ENCODE measurements at places on chromosomes 3 and 15.

DNA sequence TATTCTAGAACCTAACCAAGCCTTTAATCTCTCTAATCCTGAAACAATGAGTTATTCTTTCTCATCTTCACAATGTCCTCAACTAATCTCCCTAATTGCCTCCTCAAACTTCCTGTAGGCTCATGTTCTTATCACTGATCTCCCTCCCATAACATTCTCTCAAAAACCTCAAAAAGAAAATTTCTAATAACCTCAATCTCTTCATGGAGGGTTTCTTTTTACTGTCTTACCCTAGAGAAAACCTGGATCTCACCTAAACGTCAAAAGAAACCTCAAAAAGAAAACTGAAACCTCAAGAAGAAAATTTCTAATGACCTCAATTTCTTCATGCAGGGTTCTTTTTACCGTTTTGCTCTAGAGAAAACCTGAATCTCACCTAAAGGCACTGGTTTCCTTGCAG is 150.2 kb downstream of the GSK3B start:
- no peak for DNase-seq

- DNase-seq = no peak
Observed at GRCh38 chr3:131735544-131735943, 232.8 kb upstream of the MRPL3 start.

DNA sequence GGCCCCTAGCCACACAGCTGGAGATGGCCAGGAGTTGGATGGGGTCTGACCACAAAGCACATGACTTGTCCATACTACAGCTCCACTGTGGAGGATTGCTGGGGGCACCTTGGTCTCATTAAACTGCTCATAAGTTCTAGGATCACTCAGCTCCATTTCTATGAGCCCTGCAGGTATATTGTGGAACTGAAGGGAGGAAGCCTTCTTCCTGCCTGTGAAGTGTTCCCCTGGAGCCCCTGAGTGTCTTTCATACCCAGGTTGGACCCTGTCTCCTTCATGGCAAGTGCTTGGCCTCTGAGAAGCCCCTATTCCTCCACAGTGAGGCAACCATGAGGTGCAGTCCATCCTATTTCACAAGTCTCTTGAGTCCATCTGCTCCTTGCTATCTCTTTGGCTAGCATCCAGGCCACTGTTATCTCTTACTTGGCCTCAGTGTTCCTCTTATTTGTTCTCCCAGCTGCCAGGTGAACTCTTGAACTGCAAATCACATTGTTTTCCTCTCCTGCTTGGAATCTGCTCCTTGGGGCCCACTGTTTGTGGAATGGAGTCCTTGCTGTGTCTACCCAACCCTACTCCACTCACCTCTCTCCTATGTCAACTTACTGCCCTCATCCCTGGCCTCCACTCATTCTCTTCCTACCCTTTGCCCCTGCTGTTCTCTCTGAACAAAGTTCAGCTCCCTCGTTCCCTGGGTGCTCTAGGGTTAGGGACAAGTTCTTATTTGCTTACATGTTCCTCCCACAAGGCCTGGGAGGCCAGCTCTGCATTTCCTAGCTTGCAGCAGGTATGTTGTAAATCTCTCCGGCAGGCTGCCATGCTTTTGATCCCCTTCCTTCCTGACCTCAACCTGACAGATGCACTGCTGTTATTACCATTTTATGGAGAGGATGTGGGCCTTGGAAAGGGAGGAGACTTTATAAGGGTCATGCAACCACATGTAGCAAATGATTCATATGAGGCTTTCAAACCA is 1.2 kb downstream of the ACOX2 start:
- DNase-seq = peak; percentile 2

- DNase-seq = peak; percentile 89
Observed at GRCh38 chr15:60932051-60932915, 296.8 kb downstream of the RORA start.

GRCh38 chr15:81981908-81982307 is 63.9 kb downstream of the MEX3B start:
- no peak for DNase-seq

DNA sequence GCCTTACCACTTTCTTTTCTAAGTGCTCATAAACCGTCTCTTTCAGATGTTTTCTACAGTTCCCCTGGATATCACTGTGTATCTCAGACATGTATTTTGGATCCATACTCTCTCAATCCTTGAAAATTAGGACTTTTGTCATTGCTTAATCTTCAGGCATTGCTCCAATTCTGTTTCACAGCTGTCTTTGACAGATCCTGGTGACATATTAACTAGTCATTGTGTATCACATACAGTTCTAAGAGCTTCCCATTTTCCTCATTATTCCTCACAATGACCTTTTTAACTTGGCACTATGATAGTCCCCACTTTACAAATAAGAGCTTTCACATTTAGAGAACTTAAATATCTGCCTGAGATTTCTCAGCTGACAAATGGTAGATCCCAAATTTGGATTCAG is 151.7 kb downstream of the CLSTN2 start:
- DNase-seq = no peak

GRCh38 chr3:27508424-27508823 is 24.2 kb upstream of the SLC4A7 start:
- DNase-seq = no peak

- no peak for DNase-seq
Observed at GRCh38 chr3:159480046-159480445, 508.6 kb upstream of the IL12A start.

- DNase-seq = peak; percentile 71
Observed at GRCh38 chr15:67504796-67505195, 16.1 kb upstream of the C15orf61 start.

- no peak for DNase-seq
Observed at GRCh38 chr3:124786511-124787241, 56.4 kb downstream of the UMPS start.

- DNase-seq = peak; percentile 92
Observed at GRCh38 chr3:127547761-127548605, 42.5 kb downstream of the TPRA1 start.

GRCh38 chr3:170383567-170383966 is 26.1 kb downstream of the SKIL start:
- DNase-seq = peak; percentile 49

DNA sequence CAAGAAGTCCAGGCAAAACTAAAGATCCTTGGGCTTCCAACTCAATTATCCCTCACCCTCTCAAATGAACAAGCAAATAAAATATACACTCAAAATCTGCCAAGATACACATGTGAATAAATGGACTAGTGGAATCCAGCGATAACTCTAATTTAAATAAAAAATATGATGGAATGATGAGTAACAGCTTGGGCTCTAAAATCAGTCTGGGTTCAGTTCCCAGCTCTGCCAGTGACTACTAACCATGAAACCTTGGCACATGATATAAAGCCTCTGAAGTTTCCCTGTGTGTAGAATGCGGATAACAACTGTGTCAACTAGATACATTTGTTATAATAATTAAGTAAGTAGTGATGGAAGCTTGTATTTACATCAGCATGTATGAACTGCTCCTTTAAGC is 81.3 kb downstream of the CADPS start:
- no peak for DNase-seq

DNA sequence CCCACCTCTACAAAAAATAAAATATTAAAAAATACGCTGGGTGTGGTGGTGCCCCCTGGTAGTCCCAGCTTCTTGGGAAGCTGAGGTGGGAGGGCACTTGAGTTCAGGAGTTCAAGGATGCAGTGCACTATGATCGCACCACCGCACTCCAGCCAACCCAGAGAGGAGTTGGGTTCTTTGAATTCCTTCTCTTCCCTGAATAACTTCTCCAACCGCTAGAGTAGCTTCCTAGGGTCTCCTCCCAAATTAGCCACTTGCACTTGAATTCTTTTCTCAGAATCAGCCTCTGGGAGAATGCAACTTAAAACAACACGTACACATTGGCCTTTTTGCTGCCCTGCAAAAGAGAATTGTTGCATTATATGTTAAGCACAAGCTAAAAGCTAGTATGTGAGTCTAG is 272.5 kb downstream of the ABHD5 start:
- no peak for DNase-seq

GRCh38 chr3:144129536-144130214 is 158.1 kb downstream of the DIPK2A start:
- no peak for DNase-seq

DNA sequence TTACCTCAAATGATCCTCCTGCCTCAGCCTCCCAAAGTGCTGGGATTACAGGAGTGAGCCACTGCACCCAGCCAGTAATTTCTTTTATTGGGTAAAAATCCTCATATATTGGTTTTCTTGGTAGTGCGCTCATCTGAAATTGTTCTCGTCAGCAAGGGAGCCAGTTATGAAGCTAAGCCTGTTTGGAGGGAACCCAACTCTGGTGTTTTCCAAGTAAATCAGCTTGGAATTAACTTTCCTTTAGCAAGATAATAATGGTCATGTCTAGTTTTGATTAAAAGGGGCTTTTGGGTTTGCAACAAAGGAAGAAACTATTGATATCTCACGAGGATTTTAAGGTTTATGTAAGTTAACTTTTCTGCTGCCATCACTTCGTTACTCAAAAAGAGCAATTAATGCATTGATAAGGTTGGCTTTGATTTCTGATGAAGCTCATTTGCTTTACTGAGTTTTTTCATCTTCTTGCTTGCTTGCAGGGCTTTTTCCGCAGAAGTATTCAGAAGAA is 72.7 kb downstream of the RARB start:
- no peak for DNase-seq

DNA sequence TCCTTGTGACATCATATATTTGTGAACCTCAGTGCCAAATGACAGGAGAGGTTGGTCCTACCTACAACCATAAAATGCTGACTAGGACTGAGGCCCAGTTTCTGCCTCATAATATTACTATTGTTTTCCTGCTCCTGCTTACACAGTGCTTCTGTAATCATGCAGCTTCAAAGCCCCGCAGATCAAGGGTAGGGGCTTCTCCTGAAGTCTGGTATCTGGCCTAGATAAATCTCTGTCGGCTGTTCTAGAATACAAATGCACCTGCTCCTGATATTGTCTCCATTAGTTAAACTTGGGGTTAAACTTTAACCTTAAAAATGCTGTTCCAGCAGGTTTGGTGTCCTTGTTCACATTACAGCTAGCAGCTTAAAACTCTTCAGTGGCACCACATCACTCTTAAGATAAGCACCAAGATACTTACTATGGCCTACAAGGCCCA is 552.4 kb downstream of the TUSC7 start:
- DNase-seq = no peak

- DNase-seq = peak; percentile 87
Observed at GRCh38 chr3:45509038-45509767, 85.3 kb upstream of the LIMD1 start.

DNA sequence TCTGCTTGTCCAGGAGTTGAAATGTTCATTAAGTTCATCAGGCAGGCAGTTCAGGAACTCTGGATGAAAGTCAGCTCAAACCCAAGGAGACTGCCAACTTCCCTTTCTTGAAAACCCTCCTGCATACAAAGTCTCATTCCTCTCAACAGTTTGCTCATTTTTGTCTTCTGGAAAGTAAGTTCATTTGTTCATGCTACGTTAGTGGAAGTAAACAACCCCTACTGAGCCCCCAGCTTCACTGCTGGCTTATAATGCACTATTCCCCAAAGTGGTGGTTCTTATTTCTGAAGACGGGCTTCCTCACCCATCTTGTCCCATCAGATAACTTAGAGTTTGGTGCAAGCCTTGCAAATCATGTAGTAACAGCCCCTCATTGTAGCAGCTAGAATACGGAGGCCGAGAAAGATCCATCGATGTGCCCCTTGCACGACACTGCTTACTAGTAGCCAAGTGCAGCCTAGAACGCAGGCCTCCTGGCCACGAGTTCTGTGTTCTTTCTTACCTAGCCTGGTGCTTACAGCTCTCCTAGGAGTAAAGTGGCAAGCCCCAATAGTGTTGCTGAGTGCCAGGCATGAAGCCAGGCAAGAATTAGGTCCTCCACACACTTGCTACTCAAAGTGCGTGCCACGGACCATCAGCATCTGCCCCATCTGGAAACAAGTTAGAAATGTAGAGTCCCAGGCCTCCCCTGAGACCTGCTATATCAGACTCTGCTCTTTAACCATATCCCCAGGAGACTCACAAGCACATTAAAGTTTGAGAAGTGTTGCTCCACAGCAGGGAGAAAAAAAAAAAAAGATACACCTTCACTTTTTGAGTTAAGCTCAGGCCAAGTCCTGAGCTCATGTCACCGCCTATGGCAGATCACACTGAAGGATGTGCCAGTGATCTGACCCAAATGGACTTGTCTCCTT is 82.5 kb downstream of the RFTN1 start:
- no peak for DNase-seq

GRCh38 chr3:79016587-79017376 is 751.0 kb downstream of the ROBO1 start:
- peak; percentile 20 for DNase-seq

GRCh38 chr3:186032321-186032720 is 76.6 kb downstream of the ETV5 start:
- no peak for DNase-seq

DNA sequence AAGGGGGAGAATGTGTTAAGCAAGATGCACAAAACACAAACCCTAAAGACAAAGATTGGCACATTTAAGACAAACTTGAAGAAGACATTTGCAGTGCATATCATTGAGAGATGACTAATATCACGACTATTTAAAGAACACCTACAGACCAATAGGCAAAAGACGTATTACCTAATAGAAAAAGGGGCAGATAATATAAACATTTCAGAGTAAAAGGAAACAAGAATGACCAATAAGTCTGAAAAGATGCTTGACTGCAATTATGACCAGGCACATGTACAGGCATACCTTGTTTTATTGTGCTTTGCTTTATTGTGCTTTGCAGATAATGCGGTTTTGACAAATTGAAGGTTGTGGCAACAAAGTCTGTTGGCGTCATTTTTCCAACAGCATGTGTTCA is 4.9 kb downstream of the HACD3 start:
- DNase-seq = no peak

DNA sequence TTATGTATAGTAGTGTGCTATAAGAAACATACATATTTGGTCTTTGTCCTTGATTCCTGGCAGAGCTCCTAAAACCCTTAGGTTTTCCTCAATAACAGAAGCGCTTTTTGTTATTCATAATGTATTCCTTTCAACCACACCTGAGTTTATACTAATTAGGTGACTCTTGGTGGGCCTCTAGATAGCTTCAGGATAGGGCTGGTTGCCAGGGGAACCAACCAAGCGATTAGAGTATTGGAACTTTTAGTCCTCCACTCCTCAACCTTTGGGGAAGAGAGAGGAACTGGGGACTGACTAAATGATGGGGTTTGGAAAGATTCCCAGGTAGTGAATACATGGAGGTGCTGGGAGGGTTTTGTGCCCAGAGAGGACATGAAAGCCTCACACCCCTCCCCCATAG is 24.6 kb downstream of the TMCC1 start:
- DNase-seq = no peak

DNA sequence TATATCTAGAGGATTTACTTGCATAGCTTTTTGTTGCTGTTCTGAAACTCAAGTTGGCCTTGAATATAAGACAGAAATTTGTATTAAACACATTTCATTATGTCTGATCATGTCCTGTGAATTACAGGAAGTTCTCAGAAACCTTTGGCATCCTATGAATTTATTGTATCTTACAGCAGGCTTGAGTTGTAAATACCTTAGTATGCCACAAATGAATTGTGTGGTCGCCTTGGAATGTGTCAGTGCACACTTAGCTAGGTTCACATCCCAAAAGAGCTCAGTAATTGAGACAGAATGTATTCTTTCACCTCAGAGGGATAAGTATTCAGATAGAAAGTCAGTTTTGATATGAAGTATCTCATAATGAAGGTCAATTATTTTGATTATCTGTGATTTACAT is 83.4 kb downstream of the NEK11 start:
- peak; percentile 44 for DNase-seq

- DNase-seq = peak; percentile 55
Observed at GRCh38 chr3:17407576-17407975, 334.9 kb downstream of the TBC1D5 start.
